ENCODE measurements at places on chromosomes 3 and 15. TPM values are rescaled to one million over a fixed set of nuclear protein-coding genes. Genes with fewer than 3 reads are reported as not detected.

GRCh38 chr3:149487598-149488197 lies 13.2 kb downstream of the TM4SF4 start:
- no peak for DNase-seq

GRCh38 chr3:152314677-152315353 lies 46.1 kb downstream of the MBNL1 start:
- DNase-seq = no peak

DNA sequence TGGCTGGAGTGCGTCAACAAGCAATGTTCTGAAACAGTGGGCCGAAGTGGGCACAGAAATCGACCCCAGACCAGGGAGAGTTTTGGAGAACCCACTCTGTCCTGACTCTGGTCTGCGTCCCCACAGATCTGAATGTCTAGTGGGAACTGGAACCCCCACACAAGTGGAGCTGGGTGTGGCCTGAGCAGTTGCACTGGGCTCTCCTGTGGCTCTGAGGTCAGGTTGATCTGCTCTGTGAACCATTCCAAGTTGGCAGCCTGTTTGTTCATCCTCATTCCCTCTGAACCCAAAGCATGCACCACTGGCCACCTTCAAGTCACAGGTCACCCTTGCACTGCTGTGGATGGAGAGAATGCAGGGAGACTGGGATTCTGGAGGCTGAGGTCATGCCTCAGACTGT lies 60.5 kb downstream of the STARD5 start:
- DNase-seq = no peak

GRCh38 chr3:6928064-6928463 lies 67.1 kb downstream of the GRM7 start:
- DNase-seq = no peak

DNA sequence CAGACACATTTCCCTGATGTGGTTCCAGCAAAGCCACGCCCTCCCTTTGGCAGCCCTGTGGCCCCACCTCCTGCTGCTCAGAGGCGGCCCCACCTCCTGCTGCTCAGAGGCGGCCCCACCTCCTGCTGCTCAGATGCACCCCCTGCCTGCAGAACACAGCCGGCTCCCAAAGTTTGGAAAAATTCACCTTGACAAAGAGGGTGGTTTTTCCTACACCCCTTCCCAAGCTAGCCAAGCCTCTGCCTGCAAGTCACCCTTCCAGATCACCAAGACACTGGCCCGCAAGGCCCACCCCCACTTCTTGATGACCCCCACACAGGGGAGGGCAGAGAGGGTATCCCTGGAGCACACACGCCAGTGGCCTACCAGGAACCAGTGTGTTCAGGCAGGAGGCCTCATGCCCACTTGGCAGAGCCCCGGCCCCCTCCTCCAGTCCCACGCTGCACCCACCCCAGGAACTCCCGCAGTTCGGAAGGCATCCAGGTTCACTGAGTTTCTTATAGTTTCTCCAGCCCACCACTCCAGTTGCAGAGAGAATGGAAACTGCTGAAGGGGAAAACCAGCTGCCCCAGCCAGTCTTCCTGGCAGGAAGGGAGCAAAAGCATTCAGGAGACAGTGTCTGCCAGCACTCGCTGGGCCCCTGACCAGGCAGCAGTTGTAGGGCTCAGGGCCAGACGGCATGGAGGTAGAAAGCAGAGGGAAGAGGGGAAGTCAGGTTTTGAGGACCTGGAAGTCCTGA lies 2.3 kb upstream of the HAPLN3 start:
- DNase-seq = peak; percentile 91

GRCh38 chr15:22262613-22263020 lies 182.3 kb downstream of the OR4M2 start:
- no peak for DNase-seq

DNA sequence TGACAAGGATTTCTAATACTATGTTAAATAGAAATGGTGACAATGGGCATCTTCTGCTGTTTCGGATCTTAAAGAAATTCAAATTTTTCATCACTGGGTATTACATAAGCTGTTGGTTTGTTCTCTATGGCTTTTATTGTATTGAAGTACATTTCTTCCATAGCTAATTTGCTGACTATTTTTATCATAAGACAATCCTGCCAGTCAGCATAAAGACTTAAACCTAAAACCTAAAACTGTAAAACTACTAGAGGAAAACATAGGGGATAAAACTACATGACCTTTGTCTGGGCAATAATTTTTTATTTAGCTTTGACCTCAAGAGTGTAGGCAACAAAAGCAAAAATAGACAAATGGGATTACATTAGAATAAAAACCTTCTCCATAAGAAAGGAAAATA lies 1017.4 kb downstream of the SI start:
- DNase-seq = no peak

The LEO1 gene
- total RNA-seq = 23.1 TPM

- DNase-seq = peak; percentile 62
Observed at GRCh38 chr3:33277193-33277882, at the start of gene FBXL2. FBXL2 (plus strand) TSS chr3:33277442; CDS start chr3:33277513, 71 bp downstream.

- DNase-seq = no peak
Observed at GRCh38 chr3:32457971-32458471, 44.6 kb downstream of the CMTM6 start.

DNA sequence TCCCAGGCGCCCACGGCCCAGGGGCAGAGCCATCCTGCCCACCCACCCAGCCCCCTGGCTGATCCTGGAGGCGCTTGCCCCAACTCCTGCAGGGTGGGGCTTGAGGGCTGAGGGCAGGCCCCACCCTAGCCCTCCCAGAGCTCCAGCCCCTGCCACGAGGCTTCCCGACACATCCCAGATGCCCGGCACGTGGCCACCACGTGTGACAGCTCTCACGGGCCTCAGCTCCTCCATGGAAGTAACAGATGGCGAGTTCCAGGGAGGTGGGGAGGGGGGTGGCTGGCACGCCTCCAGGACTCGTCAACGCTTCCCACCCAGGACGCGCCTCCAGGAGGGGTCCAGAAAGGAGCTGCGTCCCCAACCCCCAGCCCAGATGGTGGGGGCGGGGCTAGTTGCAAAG lies 29.1 kb downstream of the PLXND1 start:
- DNase-seq = no peak
